ENCODE measurements at places on chromosomes 4 and X.

DNA sequence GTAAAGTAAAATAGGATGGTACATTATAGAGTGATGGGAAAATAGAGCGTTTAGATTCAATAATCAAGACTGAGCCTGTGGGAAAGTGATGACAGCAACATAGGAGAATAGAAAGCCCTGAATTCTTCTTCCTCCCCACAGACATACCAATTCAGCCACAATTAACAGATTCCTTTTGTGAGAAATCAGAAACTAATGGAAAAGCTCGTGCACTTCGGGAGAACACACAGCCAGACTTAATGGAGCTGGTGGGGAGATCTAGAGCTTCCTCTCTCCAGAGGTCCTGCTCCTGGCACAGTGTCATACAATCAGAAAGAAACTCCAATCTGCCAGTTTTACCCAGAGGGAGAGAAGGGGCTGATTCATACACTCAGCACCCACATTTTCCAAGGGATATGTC is 676.3 kb upstream of the BOD1L1 start:
- no peak for DNase-seq

- no peak for DNase-seq
Measured at GRCh38 chr4:99763635-99764101, 53.0 kb upstream of the DAPP1 start.

DNA sequence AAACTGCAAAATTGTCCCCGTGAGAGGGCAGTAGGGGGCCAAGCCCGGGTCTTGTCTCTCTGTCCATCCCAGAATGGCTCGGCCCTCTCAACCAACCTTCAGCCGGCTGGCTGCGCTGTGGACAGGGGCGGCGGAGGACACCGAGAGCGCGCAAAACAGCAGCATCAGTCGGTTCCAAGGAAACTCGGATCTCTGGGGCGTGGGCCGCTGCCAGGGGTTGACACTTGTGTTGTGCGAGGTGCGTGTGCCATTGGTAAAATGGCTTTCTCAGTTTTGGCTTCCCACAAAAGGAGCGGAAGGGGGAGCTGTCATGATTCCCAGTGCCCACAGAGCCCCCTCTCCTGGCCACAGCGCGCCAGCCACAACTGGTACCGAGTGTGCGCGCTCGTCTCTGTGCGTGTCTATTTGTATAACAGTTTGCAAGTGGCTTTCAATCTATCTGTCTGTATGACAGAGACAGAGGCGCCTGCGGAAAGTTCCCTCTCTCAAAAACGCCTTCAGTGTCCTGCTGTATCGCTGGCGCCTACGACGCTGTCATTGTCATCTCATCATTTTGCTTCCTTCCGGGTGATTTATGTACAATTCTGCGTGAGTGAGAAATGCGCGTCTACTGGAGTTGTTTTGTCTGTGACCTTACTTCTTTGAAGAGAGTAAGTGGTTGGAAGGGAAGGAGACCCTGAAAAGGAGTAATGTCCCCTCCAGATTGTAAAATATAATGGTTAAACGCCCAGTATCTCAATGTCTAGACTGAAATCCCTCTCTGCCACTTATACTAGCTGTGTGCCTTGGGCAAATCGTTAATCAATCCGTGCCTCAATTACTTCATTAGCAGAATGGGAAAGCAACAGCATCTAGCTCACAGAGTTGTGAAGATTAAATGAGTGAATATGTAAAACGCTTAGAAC is 1.8 kb downstream of the DKK2 start:
- DNase-seq: no peak

DNA sequence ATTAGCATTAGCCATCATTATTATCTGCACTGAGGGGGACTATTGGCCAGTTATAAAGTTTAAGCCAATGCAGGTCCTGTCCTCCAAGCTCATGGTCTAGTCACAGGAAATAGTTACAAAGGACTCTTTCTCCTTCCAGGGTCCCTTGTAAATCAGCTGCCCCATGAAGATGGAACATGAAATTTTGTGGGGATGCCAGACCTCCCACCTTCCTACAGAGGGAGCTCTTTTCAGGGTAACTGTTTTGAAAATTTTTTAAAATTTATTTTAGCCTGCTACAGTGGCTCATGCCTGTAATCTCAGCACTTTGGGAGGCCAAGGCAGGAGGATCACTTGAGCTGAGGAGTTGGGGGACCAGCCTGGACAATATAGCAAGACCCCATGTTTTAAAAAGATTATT is 124.4 kb upstream of the SLC34A2 start:
- no peak for DNase-seq

DNA sequence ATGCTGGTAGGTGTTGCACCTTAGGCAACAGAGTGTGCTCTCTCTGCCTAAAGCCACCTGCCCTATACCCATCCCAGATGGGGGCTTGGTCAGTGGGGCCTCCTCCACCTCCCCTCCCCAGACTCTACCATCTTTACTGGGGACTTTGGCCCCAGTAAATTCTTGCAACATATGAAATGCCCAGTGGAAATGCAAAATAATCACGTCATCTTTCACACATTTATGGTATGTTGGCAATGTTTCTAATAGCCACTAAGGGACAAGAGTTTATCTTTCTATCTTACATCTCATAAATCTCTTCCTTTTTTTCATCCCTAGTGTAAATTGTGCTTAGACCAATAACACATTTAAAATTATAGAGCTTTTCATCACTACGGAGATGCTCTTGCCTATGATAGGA is 103.0 kb upstream of the MAML3 start:
- DNase-seq: no peak

DNA sequence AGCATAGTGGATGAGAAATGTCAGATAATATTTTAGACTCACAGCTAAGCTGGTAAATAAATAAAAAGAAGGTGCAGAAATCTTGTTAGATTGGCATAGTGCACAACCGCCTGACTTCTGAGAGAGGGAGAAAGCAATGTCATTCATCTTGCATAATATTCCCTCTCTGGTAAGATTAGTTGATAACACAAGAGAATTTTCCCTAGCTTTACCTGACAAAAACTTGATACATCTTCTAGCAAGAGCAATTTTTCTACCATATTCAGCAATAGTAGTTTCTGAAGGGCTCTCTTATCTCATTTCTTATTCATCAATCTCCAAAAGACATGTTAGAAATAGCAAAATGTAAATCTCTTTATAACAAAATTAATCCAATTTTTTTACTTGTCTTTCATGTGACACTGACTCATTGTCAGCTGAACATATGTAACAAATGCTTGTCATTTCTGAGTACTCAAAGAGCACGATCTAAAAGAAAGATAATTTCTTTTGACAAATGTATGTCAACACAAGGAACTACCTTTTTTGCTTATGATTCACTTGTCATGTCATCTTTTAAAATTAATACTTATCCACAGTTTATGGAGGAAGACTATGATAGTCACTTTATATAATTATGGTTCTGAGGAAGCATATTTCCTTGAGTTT is 240.0 kb downstream of the ARAP2 start:
- DNase-seq: no peak

DNA sequence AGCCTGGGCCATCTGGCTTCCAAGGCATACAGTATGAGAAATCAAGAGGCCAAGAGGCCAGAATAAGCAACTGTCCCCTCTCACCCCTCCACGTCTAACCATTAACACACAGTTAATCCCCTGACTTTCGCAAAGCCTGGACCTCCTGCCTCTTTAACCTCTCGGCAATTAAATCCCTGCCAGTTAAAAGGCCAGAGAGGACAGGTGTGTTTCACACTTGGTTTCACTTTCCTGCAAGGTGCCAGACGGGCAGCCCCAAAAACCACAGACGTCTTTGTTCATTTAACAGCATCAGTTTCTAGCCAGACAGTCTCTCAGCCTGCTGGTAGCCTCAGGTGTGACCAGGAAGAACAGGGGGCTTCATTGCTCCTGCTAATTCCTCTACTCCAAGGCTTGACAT is 91.1 kb upstream of the KIT start:
- no peak for DNase-seq

DNA sequence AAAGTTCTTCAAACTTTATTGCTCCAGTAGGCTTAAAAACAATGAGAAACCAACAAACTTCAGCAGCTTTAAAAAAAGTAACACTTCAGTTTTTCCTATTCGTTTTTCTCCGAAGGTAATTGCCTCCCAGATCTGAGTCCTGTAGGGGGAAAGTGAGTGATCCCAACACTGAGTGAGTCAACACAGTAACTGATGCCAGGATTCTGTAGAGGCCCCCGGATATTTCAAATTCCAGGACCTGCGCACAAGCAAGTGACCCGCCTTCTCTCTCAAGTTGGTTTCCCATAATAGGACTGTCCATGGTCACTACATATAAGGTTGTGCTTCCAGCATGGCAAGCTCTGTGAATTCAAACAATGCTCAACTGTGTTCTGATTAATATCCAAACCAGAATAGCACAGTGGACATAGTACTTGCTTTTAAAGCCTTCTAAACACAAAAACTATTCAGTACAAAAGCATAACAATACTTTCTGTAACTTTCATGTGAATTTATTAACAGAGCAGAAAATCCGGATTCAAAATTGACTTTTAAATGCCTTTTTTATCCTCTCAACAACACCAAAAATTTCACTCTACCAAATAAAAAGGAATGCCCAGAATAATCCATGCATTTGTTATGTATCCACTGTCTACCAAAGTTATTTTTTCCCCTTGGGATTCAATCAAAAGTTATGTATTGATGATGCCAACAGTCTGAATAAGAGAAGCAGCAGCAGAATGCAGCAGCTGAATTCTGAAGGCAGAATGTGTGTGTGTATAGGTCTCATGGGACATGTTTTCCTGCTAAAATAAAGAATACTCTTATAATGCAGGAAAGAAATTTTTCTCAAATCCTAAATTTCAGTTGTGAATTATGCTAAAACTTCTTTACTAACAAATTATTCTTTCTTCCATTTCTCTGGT is at the start of gene DMD:
Gene DMD (minus strand): TSS at position 194 of the 905 bp plus-strand sequence. CDS start 237 bp downstream, outside the sequence.
- DNase-seq: no peak

GRCh38 chr4:85482010-85482738 is 7.2 kb downstream of the ARHGAP24 start:
- DNase-seq: no peak

DNA sequence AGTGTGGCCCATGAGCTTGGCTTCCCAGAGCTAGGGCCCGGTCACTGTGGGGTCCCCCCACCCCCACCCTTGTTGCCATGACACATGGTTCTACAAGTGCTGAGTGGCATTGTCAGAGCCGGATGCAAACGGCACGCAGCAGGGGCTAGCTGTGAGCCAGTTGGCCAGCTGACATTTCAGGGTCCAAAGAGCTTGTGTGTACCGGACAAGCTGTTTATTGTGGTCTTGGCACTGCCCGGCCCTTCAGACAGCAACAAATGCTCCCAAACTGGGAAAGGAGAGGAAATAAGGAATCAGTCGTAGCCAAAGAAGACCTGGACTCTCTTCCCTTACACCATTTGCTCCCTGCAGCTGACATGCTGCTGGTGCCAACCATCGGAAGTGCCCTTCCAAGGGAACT is 36.8 kb downstream of the TSC22D3 start:
- no peak for DNase-seq

- DNase-seq: peak; percentile 88
Measured at GRCh38 chr4:7987148-7987989, 47.7 kb upstream of the AFAP1 start.

DNA sequence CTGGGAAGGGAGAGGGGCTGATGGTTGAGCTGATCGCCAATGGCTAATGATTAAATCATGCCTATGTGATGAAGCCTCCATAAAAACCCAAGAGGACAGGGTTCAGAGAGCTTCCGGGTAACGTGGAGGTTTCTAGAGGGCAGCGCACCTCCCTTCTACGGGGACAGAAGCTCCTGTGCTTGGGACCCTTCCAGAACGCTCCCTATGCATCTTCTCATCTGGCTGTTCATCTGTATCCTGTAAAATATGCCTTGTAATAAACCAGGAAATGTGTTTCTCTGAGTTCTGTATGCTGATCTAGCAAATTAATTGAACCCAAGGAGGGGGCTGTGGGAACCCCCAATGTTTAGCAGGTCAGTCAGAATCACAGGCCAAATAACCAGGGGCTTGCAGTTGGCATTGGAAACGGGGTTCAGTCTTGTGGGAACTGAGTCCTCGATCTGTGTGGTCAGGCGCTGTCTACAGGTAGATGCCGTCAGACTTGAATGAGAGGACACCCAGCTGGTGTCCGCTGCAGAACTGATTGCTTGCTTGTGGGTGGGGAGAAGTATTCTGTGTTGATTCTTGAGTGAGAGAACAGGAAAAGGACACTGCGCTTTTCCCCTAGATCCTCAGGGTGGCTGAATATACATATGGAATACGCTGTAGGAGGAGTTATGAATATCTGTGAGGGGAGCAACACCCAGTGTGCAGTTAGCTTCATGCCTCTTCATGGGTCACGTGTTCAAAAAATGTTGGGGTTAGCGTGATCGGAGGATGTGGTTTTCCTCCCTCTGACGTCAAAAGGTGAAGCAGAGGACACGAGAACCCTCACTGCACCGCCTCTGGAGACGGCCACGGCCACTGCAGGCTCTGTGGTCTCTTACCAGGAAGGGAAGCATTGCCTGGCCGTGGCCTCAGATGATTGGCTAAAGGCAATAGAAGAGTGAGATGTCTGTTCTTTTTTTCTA is 29.2 kb downstream of the HTT-AS start:
- peak; percentile 47 for DNase-seq

DNA sequence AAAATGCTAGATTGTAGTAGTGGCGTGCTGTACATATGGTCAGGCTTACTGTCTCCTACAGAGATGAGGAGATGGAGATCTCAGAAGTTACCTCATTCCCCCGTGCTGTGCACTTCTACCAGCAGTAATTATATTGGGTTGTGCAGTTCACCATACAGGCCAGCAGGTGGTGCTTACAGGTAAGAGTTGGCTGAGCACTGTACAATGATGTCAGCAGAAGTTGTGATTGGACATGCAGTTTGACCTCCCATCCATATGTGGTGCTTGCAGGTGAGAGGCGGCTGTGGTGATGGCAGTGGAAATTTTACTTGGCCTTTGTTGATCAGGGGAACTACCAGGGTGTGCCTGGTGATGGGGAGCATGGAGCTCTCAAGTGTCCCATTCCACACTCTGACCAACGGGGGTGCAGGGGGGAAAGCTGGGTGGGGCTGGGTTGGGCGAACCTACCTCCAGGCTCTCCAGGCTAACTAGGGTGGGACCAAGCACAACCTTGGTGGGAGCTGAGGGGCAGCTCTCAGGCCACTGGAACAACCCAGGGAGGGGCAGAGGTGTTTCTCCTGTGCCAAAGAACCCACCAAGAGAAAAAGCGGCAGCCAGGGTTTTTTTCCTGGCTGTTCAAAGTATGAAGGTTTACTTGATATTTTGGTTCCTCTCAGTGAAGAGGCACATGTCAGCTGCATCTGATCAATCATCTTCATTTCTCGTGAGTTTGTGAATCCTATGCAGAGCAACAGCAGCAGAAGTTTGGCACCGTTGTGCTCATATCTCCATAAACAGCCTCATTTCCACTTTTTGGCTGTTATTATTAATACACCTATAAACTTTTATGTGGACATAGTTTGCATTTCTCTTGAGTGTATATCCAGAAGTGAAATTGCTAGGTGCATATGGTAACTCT is 73.8 kb upstream of the FREM3 start:
- peak; percentile 12 for DNase-seq

Measured in stimulated activated CD4-positive, alpha-beta T cell treated with anti-CD3 and anti-CD28 coated beads, Interleukin-12 subunit alpha, Interleukin-12 subunit beta, amount 100 ng/mL, for 48 hours (primary cell).